Urinary bladder (tissue), 4 donors: ENCODE measurements at places on chromosomes 11 and 22.
A peak's percentile ranks its signal among the peaks of the same experiment; 100 is the strongest.

DNA sequence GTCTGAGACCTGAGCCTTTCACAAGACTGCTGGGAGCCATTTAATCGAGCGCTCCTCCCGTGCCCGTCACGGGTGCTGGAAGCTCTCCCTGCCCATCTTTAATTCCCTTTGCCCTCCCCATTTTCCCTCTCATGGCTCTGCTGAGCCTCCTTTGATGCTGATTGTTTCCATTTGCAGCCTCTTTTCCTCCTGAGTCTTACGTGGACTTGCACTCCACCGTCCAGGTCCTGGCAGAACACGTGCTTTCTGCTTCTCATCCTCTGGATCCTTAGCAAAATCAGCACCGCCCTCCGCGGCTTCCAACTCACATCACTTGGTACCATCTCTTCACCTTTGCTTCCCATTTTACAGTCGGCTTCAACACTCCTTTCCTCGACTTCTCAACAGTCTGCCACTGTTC is 7.3 kb downstream of the IFT27 start:
- no peak for DNase-seq

DNA sequence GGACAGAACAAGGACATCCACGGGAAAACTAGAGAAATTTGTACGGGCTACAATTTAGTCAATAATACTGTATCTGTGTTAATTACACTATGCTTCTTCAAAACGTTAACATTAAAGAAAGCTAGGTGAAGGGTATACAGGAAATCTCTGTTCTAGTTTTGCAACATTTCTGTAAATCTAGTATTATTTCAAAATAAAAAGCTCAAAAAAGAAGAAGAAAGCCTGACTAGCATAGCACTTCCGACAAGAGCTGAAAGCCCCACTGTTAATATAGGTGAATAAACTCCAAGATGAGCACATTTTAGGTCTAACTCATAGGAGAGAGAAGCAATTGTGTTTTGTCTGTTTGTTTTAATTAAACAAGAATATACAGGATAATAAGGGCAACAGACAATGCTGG is 299.7 kb downstream of the TTC28 start:
- DNase-seq = no peak

GRCh38 chr11:65298655-65299179 is 15.9 kb upstream of the CDC42EP2 start:
- DNase-seq = no peak

DNA sequence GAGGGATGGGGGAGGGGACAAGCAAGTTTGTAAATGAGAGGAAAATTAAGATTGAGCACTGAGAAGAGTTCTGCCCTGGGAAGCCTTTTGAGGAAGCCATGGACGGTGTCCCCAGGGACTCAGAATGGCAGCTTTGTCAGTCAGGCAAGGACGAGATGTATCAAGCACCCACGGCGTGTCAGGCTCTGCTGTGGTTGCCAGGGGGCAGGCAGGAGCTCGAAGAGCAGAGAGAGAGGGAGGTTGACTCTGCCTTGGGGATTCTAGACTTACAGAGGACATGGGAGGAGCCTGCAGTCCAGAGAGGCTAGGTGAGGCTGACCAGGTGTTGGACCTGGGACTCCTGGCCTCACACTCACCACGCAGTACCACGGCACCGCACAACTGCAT is 29.1 kb upstream of the SYT7 start:
- no peak for DNase-seq

DNA sequence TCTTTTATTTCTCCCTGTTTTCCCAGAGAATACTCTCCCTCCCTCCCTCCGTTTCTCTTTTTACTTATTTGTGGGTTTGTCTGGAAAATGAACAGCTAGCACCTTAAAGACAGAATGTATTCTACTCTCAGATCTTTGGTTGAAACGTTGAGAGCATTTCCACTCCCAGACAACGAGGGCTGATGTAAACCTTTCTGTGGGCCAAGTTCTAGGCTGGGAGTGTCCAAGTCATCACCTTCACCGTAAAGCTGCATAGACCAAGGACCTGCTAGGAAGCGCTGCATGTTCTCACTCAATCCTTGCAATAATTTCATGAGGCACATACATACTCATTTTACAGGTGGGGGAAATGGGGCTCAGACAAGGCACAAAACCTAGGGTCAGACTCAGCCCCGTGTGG is 32.4 kb downstream of the MYH9 start:
- no peak for DNase-seq

DNA sequence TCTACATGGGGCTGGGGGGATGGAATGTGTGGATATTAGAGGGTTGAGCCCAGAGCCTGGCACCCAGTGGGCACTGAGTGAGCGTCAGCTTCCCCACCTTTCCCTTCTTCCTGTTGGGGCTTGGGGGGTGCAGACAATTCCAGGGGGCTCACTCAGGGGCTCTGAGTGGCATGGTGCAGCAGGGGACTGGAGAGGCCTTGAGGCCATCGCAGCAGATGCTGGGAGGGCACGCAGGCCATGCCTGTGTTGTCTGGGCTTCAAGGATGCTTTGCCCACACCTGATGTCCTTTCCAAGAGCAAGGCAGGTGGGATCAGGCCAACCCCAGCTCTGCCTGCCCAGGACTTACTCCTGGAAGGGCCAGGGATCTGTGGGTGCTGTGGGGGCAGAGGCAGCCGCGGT is 11.2 kb upstream of the TTLL12 start:
- no peak for DNase-seq

DNA sequence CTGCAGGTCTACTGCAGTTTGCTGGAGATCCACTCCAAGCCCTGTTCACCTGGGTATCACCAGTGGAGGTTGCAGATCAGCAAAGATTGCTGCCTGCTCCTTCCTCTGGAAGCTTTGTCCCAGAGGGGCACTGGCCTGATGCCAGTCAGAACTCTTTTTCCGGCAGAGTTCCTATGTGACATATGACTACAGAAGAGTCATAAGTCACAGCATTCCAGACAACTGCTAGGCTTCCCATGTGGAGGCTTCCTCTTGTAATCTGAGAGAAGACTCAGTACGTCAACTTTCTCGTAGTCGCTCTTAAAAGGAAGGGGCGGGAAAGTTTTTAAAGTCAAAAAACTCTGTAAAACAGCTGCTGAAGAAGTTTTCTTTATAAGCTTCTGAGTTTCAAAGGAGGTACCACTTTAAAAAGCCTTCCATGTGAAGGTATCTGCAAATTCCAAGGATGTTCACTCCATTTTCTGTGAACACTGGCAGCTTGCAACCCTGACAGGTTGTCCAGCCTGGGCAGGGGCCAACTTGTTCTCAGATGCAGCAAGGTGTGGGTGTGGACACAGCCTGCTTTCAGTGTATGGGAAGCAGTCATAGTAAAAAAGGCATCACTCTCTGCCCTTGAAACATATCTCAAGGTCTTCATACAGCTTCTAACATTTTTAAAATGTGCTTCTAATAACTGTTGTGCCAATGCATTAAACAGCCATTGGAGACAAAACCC is 97.8 kb downstream of the ME3 start:
- no peak for DNase-seq

DNA sequence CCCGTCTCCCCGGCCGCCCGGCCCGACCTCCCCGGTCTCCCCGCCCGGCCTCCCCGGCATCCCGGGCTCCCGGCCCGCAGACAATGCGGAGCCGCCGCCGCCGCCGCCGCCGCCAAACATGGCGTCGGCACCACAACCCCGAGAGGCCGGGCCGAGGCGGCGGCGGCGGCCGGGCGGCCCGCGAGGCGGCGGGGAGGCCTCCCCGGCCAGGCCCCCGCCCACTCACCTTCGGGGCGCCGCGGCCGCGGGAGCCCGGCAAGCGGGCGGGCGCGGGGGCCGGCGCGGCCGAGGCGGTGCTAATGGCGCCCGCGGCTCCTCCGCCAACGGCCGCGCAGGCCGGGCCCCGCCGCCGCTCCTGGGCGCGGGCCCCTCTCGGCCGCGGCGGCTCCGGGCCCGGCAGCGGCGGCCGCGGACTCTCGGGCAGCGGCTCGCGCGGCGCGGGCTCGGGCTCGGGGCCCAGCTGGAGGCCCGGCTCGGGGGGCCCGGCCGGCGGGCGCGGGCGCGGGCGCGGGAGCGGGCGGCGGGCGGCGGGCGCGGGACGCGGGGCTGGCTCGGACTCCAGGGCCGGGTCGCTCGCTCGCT is 311 bp downstream of the BRD1 start:
- no peak for DNase-seq

DNA sequence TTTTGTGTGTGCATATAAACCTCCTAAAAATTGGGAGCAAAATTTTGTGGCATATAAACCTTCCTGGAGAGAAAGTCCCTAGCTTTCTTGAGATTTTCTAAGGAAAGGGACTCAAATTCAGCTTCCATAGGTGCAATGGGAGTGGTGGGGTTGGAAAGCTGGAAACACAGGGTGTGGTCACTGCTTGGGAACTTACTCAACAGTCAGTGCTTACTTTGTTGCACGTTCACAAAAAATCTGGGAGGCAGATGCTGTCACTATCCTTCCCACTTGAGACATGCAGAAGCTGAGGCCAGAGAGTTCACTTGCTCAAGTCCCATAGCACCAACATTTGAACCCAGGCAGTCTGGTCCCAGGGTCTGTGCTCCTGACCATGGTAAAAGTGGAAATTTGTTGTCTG is 3.9 kb upstream of the CATSPERZ start:
- DNase-seq = no peak

DNA sequence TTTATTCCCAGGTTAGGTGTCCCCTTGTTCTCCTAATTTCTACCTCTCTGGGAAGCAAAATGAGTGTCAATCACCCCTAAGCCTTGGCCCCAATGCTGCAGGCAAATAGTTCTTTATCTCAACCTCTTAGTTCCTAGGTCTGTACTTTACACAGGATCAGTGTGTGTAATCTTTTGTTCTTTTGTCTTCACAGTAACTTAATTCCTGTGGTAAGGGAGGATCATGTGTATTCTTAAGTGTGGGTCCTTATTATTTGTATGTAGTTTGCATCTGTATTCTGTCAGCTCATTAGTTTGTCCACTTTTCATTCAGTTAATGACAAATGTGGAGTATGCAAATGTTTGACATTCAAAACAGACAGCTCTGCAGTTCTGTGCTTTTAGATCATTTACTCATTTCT is 166.7 kb downstream of the FAT3 start:
- no peak for DNase-seq

- no peak for DNase-seq
These were observed 46.3 kb downstream of the BIRC2 start for GRCh38 chr11:102393272-102393730.

DNA sequence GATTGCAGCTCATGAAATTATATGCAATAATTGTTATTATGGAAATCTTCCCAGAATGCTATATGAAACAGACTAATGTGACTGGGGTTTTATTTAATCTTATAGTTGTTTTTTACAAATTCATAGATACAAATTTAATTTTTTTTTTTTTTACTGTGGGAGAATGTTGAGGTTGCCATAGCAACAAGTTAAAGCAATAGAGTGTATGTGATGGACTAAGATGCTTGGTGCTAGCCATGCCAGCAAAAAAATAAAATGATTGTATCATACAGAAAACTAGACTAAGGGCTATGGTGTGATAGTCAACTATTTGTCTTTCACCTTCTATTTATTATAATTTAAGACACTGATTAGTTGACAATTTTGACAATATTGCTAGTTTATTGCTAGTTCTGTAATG is 163.2 kb upstream of the BLID start:
- no peak for DNase-seq

- DNase-seq = no peak
These were observed 31.5 kb upstream of the CCDC188 start for GRCh38 chr22:20182365-20182764.

GRCh38 chr11:69439651-69440464 is 41.6 kb upstream of the LINC01488 start:
- DNase-seq = no peak

DNA sequence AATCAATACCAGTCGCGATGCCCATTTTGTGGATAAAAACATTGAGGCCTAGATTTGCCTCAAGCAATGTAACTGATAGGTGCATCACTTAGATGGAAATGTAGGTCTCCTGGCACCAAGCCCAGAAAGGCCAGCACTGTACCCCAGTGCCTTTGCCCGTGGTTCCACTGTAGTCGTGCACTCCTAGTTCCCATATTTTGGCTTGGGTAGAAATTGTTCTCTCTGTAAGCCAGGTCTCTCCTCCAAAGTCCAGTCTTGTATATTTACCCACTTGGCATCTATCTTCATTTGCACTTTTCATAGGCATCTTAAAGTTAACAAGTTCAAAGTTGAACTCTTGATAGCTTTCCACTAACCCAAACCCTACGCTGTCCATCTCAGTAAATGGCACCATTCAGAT is 41.6 kb upstream of the DMC1 start:
- DNase-seq = no peak

- DNase-seq = no peak
These were observed 2.1 kb downstream of the LHFPL7 start for GRCh38 chr22:24944217-24944937.

GRCh38 chr22:46667245-46667623 is 47.0 kb downstream of the GRAMD4 start:
- DNase-seq = no peak

- no peak for DNase-seq
These were observed 48.7 kb downstream of the IGLL5 start for GRCh38 chr22:22936180-22936914.

DNA sequence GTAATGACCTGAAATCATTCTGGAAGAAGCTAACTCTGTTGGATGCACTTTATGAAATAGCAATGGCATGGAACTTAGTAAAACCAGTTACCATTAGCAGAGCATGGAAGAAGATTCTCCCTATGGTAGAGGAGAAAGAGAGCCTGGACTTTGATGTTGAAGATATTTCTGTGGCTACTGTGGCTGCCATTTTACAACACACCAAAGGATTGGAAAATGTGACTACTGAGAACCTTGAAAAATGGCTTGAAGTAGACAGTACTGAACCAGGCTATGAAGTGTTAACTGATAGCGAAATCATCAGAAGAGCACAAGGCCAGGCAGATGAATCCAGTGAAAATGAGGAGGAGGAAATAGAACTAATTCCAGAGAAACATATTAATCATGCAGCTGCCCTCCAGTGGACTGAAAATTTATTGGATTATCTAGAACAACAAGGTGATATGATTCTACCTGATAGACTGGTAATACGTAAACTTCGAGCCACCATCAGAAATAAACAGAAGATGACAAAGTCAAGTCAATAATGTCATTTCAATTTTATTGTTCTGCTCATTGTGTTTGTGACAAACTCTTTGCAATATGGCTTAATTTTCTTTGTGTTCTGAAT is 2.0 kb downstream of the JRKL start:
- DNase-seq = no peak

- no peak for DNase-seq
These were observed 191.0 kb downstream of the NAV2 start for GRCh38 chr11:19903620-19904069.

GRCh38 chr11:12110201-12110713 is at the start of gene MICAL2:
MICAL2 (plus strand) TSS chr11:12110590; CDS start chr11:12162156, 51,566 bp downstream.
- DNase-seq = peak; percentile 62

- no peak for DNase-seq
These were observed 2.8 kb downstream of the PDGFB start for GRCh38 chr22:39241794-39242594.
